ENCODE measurements at places on chromosomes 1 and 21. TPM values are rescaled to one million over a fixed set of nuclear protein-coding genes. Genes with fewer than 3 reads are reported as not detected.
A peak's percentile ranks its signal among the peaks of the same experiment; 100 is the strongest.

DDR2 gene
- 19.1 TPM for polyA plus RNA-seq

OR2L3 gene
- polyA plus RNA-seq, result not detected

GRCh38 chr1:72366466-72366865, 84.1 kb upstream of the NEGR1 start:
- DNase-seq, result no peak

DNA sequence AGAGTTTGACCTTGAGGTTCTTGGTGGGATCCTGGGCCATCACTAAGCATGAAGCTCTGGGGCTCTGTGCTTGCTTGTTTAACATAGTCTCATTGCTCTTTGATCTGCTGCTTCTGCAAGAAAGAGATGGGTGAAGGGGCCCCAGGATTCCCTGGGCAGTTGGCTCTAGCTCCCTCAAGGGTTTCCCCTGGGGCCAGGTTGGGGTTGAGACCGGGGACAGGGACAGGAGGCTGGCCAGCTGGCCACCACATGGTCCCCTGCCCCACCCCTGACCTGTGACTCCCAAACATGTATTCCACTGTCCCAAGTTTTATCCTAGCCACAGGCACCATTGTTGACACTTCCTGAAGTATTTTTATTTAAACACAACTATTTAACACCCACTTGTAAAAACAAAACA, 69.5 kb downstream of the FHAD1 start:
- DNase-seq, result no peak

GRCh38 chr1:84386716-84387479, 11.4 kb upstream of the DNASE2B start:
- no peak for DNase-seq

- peak; percentile 54 for DNase-seq
Observed at GRCh38 chr21:34630536-34631143, 15.7 kb upstream of the RCAN1 start.

- DNase-seq, result no peak
Observed at GRCh38 chr1:32447469-32448185, 17.2 kb upstream of the ZBTB8B start.

DNA sequence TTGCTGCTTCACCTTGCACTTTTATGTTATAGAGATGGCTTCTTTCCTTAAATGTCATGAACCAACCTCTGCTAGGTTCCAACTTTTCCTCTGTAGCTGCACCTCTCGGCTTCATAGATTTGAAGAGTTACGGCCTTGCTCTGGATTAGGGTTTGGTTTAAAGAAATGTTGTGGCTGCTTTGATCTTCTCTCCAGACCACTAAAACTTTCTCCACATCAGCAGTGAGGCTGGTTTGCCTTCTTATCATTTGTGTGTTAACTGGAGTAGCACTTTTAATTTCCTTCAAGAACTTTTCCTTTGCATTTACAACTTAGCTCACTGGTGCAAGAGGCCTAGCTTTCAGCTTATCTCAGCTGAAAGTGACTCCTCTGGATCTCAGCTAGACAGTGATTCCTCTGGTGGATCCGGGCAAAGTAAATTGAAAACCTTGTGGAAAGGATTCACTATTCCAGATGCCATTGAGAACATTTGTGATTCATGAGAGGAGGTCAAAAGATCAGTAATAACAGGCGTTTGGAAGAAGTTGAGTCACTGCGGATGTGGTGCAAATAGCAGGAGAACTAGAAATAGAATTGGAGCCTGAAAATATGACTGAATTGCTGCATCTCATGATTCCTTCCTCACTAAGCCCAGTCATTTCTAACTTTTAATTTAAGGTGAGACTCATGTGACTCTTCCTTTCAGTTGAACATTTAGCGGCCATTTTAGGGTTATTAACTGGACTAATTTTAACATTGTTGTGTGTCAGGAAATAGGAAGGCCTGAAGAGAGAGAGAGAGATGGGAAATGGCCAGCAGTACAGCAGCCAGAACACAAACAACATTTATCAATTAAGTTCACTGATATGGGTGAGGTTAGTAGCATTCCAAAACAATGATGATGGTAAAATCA, 16.2 kb upstream of the RGS1 start:
- no peak for DNase-seq

DNA sequence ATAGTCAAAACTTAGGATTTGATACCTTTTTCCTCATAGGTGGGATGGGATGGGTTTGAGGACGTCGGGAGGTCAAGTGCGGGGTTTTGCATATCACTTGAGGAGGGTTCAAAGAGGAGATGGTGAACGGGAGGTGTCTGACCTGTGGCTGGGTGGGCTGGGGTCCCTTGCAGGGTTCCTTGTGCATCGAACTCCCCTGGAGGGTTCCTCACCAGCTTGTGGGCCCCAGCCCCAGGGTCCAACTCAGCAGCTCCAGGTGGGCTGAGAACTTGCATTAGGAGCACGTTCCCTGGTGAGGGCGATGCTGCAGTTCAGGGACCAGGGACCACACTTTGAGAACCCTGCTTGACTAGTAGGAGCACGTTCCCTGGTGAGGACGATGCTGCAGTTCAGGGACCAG, 23.2 kb downstream of the TRPM2 start:
- no peak for DNase-seq

- DNase-seq, result no peak
Observed at GRCh38 chr1:51341876-51342496, 11.6 kb upstream of the TTC39A start.

DNA sequence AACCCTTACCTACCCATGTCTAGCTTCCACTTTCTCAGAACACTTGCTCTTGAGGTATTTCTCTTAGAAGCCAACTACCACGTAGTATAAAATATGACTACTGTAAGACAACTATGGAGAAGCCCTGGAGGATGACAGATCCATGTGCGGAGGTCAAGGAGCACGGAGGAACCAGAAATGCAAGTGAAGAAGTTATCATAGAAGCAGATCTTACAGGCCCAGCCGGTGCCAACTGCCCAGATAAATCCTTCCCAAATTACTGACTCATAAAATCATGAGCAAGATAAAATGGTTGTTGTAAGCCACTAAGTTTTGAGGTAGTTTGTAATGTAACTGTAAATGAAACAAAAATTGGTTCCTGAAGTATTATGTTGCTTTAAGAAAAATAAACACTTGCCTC, 12.6 kb downstream of the GTF2B start:
- DNase-seq, result no peak

All from renal pelvis (tissue), 12 donors.